GM12892 (cell line): ENCODE measurements at places on chromosomes 3 and 15.
A peak's percentile ranks its signal among the peaks of the same experiment; 100 is the strongest.

DNA sequence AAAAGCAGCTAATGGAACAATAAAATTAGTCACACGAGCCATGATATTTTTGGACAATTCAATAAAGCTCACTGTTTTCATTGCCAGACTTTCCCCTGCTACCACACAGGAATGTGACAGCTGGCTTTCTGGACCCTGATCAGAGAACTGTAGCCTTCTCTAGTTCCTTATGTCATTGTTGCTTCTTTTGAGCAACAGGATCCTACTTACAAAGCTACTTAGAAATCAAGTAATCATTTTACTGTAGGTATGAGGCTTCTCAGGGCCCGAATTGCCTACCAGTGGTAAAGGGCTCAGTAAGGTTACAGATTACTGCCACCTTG is 94.3 kb upstream of the AADACL2 start:
- no peak for DNase-seq

- no peak for DNase-seq
Measured at GRCh38 chr15:29151484-29151857, 118.2 kb downstream of the NSMCE3 start.

GRCh38 chr3:101940521-101941317 is 91.4 kb downstream of the NFKBIZ start:
- DNase-seq, result no peak

- no peak for DNase-seq
Measured at GRCh38 chr3:126961191-126961790, 21.6 kb upstream of the PLXNA1 start.

DNA sequence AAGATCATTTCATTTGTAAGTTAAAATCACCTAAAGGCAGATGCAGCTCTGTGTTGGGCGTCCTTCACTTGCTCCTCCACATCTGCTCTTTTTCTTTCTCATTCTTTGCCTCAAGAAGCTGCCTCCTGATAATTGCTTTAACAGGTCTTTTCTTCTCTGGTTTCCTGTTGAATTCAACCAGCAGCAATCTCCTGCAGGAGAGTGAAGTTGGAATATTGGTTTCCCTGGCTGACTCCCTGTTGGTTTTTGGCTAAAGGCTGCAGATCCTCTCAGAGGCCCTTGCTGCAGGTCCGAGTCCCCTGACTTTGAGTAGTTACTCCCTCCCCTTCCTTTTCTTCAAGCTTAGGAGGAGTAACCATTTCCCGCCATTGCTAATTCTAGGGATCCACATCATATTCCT is 4.2 kb downstream of the TP63 start:
- DNase-seq, result no peak

GRCh38 chr3:41753651-41754050 is 208.3 kb downstream of the ULK4 start:
- DNase-seq, result no peak

DNA sequence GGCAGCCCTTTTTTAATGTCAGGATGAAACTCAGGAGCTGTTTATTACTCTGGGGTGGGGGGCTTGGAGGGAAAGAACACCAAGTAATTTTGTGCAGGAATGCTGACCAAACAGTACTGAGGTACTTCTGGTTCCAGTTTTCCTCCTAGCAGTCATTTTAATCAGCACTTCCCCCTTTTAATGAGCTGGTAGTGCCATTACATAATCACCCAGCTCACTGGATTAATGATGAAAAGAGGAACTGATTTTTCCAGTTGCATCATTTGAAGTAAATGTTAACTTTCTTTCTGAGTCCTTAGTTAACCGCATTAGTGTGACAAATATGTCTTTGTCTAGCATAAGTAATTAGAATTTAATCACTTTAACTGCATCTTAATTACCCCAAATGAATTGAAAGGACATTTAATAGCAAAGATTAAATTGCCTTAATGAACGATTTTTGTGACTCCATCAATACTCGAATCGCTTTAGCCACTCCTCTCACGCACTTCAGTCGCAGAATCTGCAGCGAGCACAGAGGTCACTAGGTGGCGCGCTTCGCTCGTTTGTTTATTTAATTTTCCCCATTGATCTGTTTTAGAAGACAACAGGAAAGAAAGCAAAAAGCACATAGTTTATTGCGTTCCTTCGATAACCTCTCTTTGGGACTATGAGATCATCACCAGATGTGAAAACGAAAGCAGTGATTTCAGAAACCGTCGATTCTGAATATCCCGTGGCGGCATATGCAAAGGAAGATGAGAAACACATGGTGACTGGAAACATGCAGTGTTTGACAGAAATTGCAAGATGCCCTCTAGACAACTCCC is 9.8 kb downstream of the ONECUT1 start:
- no peak for DNase-seq

GRCh38 chr15:66156310-66156975 is 97.1 kb downstream of the MEGF11 start:
- DNase-seq, result no peak

GRCh38 chr15:76802411-76802810 is 102.7 kb downstream of the SCAPER start:
- DNase-seq, result no peak

GRCh38 chr3:11606865-11607440 is 36.8 kb downstream of the VGLL4 start:
- no peak for DNase-seq

GRCh38 chr3:9884555-9885165 is 4.6 kb upstream of the CIDEC start:
- no peak for DNase-seq

DNA sequence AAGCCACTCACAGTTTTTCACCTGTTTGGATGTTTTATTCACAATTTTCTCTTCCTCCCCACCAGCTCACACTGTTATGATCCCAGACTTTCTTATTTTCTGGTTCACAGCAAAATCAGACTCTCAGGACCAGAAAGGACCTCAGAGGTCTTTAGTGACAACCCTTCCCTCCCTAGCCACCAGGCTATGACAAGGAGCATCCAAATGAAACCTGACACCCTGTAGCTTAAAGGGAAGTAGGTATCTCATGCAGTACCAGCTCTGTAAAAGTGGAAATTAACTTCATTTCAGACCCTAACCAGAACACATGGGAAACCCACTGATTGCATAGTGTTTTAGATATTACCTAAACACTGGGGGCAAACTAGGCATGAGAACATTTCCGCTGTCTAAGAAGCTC is 45.3 kb downstream of the ATP13A5 start:
- no peak for DNase-seq

DNA sequence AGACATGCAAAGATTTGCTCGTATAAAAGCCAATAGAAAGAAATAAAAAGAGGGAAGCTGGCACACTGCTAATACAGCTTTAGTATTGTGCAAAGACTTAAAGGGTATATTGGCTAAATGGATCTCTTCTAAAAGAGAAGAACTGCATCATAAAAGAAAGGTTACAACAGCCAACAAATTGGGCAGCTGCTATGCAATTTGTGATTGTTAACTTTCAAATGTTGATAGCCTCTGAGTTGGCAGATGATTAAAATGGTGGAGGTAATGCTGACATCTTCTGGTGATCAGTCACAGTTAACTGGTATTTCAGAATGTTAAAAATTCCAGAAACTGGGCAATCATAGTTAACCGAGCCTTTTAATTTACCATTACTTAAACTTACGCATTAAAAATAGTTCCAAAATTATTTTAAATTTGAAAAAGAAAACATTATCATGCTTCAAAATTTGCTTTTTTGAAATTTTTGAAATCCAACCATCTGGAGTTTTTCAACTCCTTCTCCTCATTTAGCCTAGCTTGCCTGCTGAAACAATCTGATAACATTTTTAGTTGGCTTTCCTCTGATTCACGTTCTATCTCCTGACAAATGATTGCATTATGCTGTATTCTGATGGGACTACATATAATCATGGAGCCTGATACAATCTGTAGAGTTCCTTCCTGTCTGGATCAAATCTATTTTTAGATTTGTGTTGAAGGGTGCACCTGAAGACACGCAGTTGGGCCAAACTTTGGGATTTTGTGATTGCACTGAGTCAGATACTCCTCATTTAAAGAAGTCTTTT is 144.0 kb upstream of the PDZRN3 start:
- DNase-seq, result no peak

GRCh38 chr3:168096210-168096652 is 507 bp upstream of the GOLIM4 start:
- peak; percentile 15 for DNase-seq

DNA sequence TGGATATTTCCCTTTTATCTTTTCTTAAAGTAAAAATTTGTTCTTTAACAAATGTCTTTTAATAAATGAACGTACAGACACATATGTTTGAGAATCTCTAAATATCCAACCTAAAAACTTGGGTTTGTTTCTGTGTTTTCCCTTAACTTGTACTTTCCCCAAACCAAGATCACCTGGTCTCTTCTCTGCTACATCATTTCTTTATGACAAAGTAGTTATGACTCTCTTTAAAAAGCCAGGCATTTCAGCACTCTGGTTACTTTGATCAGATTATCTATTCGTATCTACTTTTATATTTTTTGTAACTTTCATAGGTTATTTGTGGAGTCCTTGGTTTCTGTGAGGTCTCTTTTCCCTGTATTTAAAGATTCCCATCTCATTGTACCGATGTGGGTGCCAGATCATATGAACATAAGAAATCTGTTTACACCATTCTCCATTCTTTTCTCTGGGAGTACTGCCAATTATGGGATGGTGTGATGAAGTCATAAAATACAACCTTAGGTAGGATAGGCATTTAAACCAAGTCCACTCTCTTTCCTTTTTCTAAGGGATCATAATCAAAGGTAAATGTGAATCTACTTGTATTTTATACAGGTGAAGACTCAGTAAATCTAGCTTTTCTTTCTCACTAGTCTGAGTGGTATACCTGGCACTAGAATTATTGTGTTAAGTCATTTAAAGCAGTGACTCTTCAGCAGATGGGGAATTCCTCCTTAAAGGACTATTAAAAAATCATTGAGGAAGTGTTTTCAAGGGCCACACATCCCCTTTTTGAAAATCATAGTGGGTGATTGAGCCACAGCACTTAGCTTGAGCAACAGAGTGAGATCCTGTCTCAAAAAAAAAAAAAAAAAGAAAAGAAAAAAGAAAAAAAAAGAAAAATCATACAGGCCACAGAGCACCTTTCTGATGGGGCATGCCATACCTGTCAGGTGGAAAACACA is 12.4 kb upstream of the NFKBIZ start:
- no peak for DNase-seq

- DNase-seq, result no peak
Measured at GRCh38 chr15:51286816-51287215, 51.6 kb downstream of the CYP19A1 start.

GRCh38 chr15:93087825-93088199 is 1.2 kb downstream of the RGMA start:
- no peak for DNase-seq

DNA sequence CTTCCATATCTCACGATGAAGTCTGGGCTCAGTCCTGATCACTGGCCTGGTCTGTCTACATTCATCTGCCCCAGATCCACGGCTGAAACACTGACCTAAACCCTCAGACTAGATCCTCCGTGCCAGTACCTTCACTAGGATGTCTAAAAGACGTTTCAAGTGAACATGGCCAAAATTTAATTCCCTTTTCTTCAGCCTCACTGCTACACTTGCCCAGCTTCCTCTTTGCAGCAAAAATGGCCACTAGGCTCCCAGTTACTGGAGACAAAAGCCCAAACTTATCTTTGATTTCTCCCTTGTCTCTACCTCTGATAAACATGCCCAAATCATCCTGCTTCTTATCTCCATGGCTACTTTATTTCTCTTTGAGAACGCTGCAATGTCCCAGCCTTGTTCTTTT is 1.7 kb downstream of the RASSF1 start:
- no peak for DNase-seq

GRCh38 chr3:111831840-111832239 is 27.2 kb upstream of the PHLDB2 start:
- DNase-seq, result no peak

GRCh38 chr3:141312354-141313092 is 55.8 kb upstream of the ZBTB38 start:
- DNase-seq, result no peak

- no peak for DNase-seq
Measured at GRCh38 chr3:127446756-127447155, 143.8 kb downstream of the TPRA1 start.

DNA sequence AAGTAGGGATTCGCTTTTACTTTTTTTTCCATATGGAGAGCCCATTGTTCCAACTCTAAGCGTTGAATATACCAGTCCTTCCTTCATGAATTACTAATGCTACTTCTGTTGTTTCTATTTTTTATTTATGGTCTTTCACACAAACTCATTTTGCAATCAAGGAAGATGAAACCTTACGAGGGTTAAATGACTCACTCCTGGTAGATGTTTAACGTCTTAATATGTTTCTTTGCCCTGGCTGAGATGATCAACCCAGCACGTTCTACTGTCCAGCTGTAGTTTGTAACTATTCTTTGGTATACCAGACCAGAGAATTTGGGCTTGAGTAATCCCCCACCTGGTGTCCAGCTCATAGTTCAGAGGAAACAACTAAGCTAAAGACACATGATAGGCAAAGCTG is 23.1 kb downstream of the CDCP1 start:
- DNase-seq, result no peak

DNA sequence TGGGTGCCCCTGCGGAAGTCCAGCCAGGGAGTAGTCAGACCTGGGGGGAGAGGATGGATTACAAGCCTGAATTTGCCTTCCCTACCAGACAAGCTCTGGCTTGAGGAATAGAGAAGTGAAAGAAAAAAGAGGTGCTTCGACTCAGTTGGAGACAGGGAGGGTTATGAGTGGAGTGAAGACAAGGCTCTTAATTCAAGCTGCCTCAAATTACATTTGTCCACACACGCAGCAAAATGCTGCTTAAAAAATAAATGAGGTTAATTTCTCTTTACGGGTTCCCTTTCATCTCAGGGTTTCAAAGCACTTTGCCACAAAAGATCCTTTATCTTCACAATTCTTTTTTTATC is 49.0 kb upstream of the SLC4A7 start:
- DNase-seq, result no peak

GRCh38 chr3:175186511-175186910 is 327.4 kb downstream of the NAALADL2 start:
- no peak for DNase-seq

DNA sequence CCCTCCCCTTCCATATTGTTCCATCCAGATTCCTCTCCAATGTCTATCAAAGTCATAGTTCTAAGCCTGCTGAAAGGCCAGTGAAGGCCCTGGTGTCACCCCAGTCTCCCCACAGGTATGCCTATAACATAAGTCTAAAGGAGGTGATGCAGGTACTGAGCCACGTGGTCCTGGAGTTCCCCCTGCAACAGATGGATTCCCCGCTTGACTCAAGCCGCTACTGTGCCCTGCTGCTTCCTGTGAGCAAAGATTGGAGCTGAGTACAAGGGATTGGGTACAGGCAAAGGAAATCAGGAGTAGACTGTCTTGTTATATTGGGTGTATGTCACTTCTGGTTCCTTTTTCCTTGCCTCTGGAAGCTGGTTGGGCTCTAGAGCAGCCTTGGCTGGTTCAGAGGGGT is 8.2 kb downstream of the EIF2B5 start:
- DNase-seq, result no peak

DNA sequence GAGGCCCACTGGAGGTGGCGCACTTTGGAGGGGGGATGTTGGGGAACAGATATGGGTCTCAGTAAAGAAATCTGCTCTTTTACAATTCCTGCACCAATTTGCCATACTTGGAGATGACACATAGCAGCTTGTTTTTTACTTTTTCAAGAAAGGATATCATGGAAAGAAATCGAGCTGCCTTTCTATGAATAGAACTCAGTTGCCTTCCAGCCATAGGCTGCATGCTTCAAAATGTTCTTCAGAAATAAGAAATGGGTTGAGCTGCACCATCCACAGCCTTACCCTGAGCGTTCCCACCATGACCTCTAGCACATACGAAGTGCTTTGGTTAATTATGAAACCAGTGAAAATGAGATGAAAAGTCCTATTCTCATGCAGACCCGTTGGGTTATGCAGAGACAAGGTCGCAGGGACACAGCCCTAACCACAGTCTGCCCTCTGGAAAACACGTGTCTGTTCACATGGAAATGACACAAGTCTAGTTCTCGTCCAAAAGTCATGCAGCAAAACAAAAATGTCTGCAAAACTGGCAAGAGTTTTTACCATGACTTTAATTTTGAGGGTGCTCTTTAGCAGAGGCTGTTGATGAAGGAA is 36.3 kb downstream of the NGRN start:
- DNase-seq, result no peak
